ENCODE measurements at places on chromosomes 5 and 9.

DNA sequence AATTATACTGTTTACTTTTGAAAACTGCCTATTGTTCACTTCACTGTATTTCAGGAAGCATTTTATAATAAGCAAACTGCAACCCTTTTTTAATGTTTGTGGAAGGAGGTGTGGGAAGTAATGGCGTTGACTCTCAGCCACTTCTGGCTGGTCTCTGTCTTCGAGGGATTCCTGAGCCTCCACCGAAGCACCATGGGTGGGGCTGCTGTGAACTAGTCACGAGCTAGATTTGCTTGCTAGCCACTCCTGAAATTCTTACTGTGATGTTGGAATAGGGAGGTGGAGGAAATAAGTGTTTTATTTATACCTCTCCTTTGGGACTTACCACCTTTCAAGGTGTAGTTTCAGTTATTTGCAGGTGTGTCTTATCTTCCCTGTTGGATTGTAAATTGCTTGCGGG lies 26.8 kb downstream of the PIP5K1B start:
- DNase-seq = no peak

DNA sequence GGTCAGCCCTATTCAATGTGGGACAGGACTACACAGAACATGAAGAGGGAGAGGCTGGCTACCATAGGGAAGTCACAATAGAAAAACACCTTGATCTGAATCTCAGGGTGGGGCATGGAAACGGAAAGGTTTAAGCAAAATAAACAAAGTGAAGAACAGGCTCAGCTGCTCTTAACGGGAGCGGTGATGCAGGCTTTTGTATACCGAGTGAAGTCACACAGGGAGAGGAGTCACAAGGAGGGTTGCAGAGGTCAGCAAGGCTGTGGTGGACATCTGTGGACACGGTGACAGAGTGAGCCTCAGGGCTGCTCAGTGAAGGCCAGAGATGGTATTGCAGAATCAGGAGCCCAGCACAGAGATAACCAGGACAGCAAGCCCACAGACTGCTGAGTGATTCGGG lies 30.6 kb upstream of the SEMA4D start:
- DNase-seq = peak; percentile 47

DNA sequence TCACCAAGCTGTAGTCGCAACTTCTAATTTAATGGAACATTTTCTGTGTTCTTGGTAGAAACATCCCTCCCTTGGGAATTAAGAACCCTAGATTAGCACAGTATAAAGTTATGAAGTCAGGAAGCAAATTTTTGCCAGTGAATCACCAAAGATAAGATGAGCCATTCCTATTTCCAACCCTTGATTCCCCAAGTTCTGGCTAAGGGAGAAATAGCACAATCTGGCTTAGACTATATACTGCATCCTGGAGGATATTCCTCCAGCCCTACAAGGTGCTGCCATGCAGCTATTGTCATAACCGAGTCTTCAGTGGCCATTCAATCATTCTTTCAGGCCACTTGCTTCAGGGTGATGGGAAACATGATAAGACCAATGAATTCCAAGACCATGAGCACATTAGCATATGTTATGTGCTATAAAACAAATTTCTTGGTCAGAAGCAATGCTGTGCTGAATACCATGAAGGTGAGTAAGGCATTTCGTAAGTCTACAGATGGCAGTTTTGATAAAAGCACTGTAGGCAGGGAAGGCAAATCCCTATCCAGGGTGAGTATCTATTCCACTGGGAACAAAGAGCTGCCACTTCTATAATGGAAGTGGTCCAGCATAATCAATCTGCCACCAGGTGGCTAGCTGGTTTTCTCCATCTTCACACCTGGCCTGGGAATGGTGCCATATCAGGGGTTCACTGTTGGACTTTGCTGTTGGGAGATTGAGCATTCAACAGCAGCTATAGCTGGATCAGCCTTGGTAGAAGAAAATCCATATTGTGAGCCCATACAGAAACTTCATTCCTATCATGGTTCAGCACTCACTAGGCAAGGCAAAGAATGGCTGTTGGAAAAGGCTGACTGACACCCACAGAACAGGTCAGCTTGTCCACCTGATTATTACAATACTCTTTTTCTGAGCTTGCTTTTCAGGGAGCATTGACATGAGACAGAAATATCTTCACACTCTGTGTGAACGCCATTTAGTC lies 19.6 kb upstream of the ARL15 start:
- no peak for DNase-seq

DNA sequence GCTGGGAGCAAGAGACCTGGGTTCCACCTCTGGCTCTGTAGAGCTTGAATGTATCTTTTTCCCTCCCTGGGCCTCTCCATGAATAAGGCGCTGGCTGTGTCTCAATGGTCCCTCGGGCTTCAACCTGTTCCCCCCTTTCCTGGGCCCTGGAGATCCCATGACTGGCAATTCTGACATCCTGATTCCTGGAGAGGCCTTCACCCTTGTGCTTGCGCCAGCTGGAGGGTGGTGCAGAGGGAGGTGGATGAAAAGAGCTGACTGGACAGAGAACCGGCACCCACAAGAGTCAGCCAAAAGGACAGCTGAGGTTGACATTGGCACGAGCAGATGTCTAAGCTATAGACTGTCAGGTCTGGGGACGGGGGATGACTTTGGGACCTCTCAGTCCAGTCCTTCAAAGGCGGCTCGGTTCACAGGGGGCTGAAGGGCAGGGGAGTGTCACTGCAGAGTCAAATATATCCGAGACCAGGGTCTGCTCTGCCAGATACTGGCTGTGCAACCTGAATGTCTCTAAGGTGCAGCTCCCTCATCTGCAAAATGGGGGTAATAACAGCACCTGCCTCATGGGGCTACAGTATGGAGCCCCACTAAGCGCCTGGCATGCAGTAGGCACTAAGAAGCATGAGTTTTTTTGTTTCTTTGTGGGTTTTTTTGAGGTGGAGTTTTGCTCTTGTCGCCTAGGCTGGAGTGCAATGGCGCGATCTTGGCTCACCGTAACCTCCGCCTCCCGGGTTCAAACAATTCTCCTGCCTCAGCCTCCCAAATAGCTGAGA lies 13.8 kb downstream of the DNM1 start:
- DNase-seq = no peak

- DNase-seq = no peak
Observed at GRCh38 chr5:53334431-53334941, 145.9 kb upstream of the FST start.

- DNase-seq = peak; percentile 99
Observed at GRCh38 chr5:123429993-123430392, 6.8 kb upstream of the CEP120 start.

DNA sequence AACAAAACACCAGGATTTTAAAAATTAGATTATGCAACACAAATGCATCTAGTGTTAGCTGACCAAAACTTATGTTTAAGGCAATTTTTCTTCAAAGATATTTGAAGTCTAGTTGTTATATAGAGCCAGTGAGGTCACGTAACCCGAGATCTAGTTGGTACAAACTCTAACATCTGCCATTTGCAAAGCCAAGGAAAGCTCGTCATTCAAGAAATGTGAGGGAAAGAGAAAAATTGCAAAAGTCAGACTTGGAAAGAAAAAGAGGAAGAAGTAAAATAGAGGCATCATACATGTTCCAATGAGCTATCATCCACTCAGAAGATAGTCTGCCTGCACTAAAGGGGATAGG lies 293.4 kb upstream of the PUM3 start:
- DNase-seq = no peak

DNA sequence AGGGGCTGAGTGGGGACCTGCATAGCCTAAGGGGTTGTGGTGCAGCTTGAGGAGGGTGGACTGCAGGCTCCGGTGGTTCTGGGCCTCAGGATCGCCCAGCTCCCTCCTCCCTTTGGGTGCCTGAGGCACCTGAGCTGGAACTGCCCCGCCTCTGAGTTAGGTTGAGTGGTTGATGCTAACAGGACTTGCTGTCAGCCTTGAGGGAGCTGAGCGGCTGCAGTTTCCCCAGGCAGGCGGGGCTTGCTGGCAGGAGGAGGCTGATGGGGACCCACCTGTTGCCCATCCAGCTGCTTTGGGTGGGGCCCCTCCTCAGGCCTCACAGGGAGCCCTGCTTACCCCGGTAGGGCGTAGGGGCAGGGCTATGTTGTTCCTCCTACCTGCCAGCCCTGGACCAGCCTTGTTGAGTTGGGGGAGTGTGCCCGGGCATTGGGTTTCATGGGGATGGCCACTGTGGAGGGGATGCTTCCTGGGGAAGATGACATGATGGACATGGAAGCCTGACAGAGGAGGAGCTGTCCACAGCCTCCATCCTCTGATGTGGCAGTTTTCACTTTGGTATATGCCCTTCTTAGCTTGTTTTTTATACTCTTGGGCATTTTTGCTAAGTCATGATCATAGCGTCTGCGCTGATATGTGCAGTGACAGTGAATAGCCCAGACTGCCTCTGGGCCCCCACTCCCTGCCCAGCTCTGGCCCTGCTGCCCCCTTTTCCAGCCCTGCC lies 14.3 kb downstream of the WNK2 start:
- no peak for DNase-seq

DNA sequence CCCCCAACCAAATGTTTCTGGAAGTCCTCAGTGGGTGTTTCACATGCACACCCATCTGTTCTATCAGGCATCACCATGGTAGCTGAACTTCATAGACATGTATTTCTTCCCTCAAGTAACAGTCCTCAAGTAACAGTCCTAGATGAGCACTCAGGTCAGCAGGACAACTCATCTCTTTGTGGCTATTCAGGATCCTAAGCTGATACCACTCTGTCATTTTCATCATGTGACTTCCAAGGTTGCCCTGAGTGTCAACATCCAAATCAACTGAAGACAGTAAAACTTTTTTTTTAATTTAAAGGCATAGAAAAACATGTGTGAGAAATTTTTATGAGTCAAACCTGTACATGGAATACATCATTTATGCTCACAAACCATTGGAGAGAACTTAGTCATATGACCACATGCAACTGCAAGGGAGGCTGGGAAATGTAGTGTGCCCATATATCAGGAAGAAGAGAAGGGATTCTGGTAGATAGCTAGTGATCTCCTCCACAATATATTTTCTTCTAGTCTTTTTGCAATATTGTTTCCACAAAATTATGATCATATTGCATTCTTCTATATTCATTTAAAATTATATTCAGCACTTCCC lies 64.2 kb upstream of the FST start:
- DNase-seq = peak; percentile 8

DNA sequence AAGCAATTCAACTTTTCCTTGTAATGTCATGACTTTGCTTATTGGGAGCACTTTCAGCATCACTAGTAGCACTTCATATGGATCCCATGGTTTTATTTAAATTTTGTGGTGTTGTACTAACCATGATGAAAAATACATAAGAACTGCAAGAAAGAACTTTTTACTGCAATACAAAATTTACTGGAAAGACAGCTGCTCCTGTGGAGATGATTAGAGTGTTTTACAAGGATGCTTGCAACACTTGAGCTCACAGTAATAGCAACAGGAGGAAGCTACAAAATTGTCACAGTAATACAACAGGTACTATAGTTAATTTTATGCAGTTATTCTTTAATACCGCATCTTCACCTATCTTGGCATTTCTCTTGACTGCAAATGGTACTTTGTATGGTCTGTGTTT lies 158.3 kb upstream of the TSLP start:
- DNase-seq = no peak

DNA sequence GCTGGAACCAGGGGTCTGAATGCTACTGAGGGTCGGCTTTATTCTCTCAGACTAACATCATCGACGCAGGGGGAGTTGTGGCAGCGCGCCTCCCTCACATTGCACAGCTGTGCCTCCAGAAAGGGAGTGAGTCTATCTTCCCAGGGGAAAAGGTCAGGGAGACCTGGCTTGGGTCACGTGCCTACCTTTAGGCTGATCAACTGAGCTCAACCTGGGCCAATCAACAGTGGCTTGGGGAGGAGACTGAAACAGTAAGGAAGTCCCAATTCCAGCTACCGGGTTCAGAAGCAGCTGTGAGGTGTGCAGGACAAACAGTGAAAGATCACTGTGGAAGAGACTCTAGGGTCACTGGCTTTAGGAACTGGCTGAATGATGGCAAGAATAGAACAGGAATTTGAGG lies 14.3 kb downstream of the SNX30 start:
- DNase-seq = no peak

- no peak for DNase-seq
Observed at GRCh38 chr9:14498824-14499223, 184.9 kb upstream of the NFIB start.

DNA sequence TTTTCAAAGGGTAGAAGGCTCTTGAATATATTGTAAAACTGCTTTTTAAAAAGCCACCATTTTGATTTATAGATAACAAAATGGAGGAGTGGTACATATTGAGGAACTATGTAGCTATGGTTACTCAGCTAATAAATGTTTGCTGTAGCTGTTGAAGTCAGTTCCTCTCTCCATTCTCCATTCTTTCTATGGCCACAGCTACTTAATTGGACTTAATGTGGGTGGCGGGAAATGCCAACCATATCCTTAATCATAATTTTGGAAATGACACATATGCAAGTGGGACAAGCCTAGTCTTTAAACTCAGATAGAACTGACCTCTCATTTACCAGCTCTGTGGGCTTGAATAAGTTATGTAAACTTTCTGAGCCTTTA lies 10.6 kb downstream of the CDKN2A start:
- peak; percentile 72 for DNase-seq

DNA sequence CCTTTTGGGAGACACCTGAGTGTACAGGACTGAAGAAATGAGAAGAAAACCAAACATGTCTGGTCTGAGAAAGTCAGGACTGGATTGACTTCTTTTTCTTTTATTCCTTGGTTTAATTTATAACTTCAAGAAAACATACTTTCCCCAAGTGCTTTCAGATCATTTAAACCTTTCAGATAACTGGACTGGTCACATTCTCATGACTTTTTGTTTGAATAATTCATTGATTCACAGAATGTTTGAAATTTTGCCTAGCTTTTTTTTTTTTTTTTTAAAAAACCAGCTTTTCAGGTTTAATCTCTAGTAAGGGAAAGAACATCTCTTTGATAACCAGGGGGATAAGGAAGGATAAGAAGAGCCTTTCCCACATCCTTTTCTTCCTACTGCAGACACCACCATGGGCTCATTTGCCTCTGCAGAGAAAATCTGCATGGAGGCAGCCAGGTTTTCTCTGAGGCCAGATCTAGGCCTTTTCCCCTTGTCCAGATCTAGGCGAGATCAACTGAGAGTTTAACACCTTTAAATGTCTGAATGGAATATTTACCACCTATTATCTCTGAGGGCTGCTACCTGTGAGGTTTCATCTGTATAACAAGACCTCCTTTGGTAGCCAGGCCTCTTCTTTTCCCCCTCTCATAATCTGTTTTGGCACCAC lies 45.0 kb upstream of the SLC28A3 start:
- no peak for DNase-seq

- no peak for DNase-seq
Observed at GRCh38 chr5:160375166-160375565, 4.7 kb upstream of the C1QTNF2 start.

GRCh38 chr5:123605822-123606221 lies 93.8 kb downstream of the CSNK1G3 start:
- DNase-seq = no peak

Measured in CD14-positive monocyte (primary cell).